ENCODE measurements at places on chromosomes 4 and X. TPM values are rescaled to one million over a fixed set of nuclear protein-coding genes. Genes with fewer than 3 reads are reported as not detected.

DNA sequence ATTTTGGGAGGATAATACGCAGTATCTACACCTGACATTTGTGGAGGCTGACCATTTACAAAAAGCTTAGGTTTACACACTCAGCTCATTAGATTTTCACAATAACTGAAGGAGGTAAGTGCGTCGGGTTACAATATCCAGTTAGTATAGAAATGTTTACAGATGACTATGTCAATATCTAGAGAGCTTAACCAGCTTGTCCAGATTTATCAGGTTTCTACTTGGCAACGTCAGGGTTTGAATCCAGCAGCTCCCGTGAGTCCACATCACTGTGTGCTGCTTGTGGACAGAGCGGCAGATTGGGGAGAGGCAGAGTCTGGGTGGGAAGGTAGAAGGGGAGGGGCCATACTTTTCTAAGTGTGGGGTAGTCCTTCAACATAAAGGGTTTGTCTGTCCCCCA lies 28.3 kb downstream of the ARHGAP10 start:
- DNase-seq, result no peak

DNA sequence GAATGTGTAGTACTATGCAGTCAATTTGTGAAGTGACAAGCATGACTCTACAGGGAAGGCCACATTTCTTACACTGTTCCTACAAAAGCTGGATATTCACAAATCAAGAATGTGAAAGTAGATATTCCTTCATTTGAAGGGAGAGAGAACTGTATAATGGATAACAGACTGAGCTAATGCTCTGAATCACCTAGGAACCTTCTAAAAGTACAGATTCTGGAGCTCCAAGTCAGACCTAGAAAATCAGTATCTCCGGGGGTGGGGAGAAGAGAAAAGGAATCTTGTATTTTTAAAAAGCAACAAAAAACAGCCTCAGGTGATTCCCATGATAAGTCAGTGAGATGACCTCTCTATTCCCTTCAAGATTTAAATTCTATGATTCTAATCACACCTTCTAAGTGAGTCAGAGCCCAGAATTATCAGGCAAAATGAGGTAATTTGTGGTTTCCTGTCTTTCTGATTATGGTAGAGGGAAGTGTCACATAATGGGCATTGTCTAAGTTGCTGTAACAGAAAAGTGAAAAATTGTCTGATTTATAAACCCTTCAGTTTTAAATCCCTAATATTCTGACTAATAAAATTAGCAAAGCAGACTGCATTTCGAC lies 80.9 kb downstream of the IL21 start:
- no peak for DNase-seq

- no peak for DNase-seq
Measured at GRCh38 chr4:48898733-48899431, 7.7 kb downstream of the OCIAD2 start.

GRCh38 chr4:186669159-186669731 lies 54.4 kb downstream of the FAT1 start:
- DNase-seq, result no peak

DNA sequence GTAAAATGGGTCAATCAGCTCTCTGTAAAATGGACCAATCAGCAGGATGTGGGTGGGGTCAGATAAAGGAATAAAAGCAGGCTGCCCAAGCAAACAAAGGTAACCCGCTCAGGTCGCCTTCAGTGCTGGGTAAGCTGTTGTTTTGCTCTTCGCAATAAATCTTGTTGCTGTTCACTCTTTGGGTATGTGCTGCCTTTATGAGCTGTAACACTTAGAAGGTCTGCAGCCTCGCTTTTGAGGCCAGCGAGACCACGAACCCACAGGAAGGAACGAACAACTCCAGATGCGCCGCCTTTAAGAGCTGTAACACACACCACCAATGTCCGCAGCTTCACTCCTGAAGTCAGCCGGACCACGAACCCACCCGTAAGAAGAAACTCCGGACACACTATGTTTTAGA lies 11.5 kb upstream of the CAMK2D start:
- DNase-seq, result no peak

- no peak for DNase-seq
Measured at GRCh38 chr4:127045861-127046260, 586.9 kb upstream of the INTU start.

DNA sequence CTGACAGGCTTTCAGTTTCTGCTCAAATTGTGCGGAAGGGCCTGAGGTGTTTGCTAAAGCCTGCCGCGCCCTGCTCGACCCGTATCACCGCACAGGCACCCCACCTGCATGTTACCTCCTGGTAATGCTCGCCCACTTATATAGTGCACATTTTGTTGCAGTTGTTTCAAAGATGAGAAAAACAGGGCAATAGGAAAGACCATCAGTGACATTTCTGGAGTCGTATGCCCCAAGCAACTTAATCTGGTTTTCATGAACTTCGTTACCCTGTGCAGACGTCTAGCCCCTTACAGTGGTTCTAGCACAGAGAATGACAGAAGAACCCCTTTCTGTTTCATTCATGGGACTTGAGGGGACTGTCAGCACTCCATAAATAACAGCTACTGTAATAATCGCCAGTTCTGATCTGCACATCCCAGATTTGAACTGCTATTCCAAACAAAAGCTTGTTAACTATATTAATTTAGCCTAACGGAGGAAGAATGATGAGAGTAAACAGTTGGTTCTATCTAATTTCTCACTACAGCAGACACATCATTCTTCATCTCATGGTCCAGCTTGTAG lies 940 bp upstream of the DCTD start:
- no peak for DNase-seq

RHOXF1 gene
- not detected for total RNA-seq

All from activated B cell treated with CpG ODN at 0.5 μM for 24 hours (primary cell).